MG63 (cell line): ENCODE measurements at places on chromosomes 13 and 19. TPM values are rescaled to one million over a fixed set of nuclear protein-coding genes. Genes with fewer than 3 reads are reported as not detected.

DNA sequence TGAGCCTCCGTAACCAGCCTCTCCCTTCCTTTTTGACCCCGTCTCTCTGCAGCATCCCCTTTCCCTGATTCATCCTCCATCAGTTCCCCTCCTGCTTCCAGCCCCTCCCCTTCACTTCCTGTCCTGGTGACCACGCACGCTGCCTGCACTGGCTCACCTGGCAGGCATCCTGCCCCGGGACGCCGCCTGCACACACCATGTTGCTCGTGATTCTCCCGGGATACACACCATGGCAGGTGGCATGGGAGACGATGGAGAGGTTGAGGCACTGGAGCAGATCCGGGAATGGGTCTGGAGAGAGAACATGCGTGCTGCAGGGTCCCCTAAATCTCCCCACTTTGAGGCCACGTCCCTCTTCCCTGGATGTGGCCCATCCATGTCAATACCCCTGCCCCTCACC is 4.2 kb downstream of the KLK12 start:
- DNase-seq: no peak

DNA sequence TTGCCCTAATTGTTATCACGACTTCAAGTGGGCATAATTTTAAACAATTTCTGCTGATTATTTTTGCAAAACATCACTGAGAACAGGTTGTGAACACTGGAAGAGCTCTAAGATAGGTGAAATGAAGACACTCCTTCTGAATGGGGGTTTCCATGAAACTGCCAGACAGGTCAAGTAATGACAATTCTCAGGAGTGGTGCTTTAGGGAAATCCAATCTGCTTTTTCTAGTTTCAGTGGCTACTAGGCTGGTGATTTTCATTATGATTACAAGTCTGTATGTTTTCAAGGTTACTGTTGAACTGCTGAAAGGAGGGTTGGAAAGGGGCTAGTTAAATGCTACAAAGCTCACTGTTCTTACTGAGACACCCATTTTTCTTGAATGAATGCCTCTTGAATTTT is 1724.2 kb downstream of the PCDH9 start:
- no peak for DNase-seq

GRCh38 chr13:108572782-108573211 is 56.6 kb upstream of the MYO16 start:
- DNase-seq: peak; percentile 74

- no peak for DNase-seq
These were observed 184.1 kb downstream of the DIAPH3 start for GRCh38 chr13:59979589-59979988.

DNA sequence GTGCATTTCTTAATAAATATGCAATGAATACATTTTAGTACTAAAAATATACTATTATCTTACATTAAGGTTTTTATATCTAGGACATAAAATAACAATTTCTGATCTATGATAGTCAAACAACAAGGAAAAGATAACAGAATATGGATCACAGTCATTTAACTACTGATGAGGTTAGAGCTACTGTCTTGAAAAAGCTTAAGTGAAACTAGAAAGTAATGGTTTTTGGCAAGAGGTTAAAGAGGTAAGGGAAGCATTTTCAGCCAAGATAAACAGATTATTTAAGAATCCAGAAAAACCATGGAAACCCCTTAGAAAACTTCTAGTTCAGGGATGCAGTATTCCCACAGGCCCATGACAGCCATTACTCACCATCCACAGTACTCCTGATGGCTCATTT is 787.4 kb downstream of the DACH1 start:
- no peak for DNase-seq

GRCh38 chr13:44523146-44524015 is 52.7 kb downstream of the TSC22D1 start:
- DNase-seq: no peak

DNA sequence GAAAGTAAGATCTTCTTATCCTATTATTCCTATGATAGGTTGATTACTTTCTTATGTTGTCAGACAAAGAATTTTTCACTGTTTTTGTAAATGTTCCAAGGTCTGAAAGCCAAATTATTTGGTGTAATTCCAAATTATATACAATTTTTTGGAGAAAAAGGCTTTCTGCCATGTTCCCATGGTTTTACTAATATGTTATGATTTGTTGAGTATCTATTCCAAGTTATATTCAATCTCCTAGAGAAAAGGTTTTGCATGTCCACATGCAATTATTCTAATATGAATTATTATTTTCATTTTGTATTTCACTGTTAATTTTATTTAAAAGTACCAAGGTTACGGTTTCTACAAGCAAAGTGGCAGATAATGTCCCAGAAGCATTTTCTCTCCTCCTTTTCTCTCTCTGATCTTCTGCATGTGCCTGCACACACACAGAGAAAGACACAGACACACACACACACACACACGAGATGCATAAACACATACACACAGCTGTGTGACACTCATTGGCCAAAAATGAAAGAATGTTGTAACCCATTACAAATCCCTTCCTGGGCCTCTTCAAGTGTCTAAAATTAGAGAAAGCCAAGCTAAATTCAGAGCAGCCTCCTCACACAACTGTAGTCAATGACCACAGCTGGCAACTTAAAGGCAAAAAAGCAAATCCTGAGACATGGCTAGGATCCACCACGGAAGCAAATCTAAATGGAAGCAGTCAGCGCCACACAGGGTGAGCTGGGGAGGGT is 621.0 kb downstream of the EFNB2 start:
- peak; percentile 44 for DNase-seq

GRCh38 chr19:6999933-7000332 is 21.3 kb downstream of the MBD3L2B start:
- no peak for DNase-seq

GRCh38 chr13:95749545-95749944 is 72.6 kb downstream of the DNAJC3 start:
- DNase-seq: no peak

GRCh38 chr13:44652962-44653660 is 77.0 kb upstream of the TSC22D1 start:
- no peak for DNase-seq

GRCh38 chr19:14089662-14090508 is 666 bp downstream of the SAMD1 start:
- peak; percentile 66 for DNase-seq

DNA sequence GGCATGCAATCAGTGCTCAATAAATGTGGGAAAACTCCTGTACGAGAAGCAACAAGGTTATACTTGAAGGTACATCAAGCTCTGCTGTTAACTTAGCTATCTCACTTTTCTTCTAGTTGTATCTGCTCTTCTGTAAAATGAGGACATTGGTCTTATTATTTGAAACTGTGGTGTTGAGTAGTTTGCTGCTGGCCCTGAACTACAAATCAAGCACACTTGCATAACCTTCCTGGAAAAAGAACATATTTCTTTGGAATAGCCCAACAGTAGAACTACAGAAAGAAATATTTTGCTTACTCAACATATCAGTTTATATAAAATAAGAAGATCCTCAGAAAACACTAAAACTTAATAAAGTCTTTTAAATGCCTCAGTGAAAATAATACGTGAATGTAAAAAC is 203.0 kb downstream of the KCTD12 start:
- no peak for DNase-seq

GRCh38 chr13:46389457-46390451 is 2.7 kb upstream of the RUBCNL start:
- no peak for DNase-seq

DNA sequence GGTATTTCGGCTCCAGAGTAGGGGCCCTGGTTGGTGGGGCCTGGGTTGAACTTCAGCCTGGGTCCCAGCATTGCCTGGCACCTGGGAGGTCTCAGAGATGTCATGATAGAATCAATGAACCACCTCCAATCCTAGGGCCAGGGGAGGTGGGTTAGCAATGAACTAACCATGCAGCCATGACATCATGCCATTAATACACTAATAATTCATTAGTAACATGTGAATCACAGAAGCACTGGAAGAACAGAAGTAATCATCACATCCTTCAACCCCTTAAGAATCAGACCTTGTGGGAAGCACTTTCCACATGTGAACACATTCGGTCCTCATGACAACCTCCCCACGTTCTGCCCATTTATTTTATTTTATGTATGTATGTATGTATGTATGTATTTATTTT is 6.9 kb downstream of the NOSIP start:
- no peak for DNase-seq

GRCh38 chr19:52535771-52536447 is 8.4 kb downstream of the ZNF808 start:
- DNase-seq: no peak

OR7D2 gene
- total RNA-seq: not detected in 2 replicates

TNFRSF19 gene
- 0.27 and 1.3 TPM in 2 replicates for total RNA-seq
